ENCODE measurements at places on chromosomes 11 and 22.

GRCh38 chr11:122126024-122126688 is 10.1 kb upstream of the BLID start:
- no peak for DNase-seq

DNA sequence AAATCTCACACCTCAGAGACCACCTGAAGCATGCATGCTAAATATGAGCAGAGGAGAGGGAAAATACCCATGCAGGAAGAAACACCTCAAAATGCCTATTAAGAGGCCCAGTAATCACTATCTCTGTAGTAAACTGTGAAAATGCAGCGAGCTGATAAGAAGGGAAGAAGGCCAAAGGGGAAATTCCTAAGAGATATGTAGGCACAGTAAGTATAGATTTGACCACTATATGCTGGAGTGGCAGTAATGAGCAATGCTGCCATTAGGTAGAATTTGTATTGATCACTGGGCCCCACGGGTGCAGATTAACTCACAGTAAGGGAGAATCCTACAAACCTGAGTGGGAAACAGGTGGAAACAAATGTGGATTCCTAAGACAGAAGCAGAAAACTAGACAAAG is 1813.1 kb upstream of the RAG2 start:
- DNase-seq, result no peak

- DNase-seq, result no peak
Observed at GRCh38 chr22:42475122-42475521, 42.9 kb upstream of the NFAM1 start.

- DNase-seq, result no peak
Observed at GRCh38 chr11:30465192-30465591, 121.0 kb downstream of the MPPED2 start.

GRCh38 chr11:69358398-69359020 is 64.6 kb downstream of the MYEOV start:
- DNase-seq, result no peak

DNA sequence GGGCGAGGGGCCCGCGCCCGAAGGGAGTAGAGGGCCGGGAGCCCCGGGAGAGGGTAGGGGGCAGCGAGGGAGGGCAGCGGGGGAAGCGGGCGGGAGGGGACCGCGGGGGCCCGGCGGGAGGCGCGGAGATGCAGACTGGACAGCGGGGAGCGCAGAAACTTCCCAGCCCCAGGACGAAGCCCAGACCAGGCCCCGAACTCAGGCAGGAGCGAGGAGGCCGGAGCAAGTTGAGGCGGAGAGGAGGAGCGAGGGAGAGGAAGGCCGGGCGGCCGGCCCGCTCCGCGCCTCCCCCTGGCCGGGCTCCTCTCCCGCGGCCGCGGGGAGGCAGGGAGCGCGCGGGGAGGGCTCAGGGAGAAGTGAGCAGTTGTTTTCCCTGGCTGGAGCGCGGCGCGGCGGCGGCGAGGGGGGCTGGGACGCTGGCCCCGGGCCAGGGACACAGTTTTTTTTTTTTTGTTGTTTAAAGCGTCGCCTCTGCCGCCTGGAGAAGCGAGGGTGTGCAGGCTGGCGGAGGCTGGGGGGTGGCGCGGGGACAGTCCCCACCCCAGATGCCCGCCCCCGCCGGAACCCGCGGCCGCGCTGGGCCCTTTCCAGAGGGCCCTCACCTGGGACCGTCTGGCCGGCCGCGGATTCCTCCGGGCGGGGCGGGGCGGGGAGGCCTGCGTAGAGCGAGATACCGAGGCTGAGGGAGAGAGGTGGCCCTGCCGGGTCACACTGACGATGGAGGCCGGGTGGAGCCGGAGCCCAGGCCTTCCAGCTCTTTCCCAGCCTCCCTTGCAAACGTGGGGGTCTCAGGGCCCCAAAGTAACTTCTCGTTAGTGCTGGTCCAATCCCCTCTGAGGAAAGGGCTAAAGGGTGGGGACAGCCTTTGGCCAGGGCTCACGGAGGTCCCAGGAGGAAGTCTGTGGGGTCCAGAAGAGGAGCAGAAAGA is at the start of gene LTBP3:
Gene LTBP3, minus strand, starts transcription at position 358 of the 928 bp plus-strand sequence. CDS start 400 bp downstream, outside the sequence.
- no peak for DNase-seq

- DNase-seq, result no peak
Observed at GRCh38 chr22:50138988-50139387, 31.5 kb upstream of the PANX2 start.

DNA sequence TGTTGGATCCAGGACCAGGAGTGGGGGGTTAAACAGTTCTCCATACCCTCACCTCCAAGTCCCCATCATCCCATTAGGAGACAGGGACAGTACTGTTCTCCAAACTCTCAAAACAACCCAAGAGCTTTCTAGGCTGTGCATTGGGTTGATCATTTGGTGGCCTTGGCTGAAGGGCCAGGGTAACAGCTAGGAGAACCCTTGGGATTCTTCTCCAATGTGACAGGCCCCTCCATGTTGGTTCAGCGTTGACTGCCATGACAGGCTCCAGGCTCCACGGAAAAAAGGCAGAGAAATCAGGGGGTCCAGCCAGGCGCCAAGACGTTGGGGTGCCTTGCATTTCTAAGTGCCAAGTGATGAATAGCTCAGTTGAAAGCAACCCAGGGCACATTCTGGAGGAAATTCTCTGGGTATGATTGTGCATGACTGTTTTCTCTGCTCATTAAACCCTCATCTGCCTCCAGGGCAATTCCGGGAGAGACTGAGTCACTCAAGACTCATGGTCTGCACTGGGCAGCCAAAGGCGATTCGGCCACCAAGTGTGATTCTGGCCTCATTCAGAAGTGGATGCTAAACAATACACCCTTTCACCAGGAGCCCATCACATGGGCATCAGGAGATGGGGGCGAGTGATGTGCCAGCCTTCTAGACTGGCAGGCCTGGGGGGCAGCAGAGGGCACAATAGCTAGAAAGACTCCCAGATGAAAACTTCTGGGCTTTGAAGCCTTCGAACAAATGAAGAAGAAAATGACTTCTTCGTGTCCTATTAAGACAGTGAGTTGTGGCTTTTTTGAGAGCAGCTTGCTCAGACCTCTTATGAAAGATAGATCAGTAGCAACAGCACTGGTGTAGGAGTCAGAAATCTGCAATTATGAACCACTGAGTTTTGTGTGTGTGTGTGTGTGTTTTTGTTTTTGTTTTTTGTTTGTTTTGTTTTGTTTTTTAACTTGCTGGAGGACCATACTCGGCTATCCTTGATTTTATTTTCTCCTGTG is 27.7 kb downstream of the CD44 start:
- peak; percentile 87 for DNase-seq

DNA sequence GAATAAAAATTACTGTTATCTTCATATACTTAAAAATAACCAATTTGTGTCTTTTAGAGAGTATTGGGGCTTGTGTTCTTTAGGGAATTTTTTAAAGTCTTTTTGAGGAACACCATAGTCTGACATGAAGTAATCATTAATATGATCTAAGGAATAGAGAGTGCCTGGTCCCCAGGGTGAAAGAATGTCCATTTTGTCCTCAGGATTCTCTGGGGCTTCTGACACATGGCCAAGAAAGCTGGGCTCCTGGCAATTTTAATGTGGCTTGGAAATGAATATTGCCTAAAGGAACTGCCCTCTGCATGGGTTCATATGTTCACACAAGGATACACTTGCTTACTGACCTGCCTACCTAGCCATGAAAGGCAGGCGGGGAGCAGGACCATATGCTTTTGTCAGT is 33.7 kb downstream of the NF2 start:
- no peak for DNase-seq

DNA sequence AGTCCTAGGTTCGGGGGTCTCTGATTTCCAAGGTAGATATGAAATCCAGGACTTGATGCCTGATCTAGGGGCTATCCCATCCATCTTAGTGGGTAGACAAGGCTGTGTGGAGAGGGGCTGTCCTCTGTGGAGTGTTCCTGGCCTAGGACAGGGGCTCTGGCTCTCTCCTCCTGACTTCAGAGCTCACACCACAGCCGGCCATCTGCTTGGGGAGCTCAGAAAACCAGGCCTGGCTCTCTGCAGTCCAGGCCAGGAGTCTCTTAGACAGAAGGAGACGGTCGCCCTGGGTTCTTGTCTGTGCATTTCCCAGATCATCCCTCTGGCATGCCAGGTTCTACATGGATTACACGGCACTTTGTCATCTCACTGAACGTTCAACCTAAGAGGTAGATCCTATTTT is 17.9 kb downstream of the TUB start:
- DNase-seq, result no peak

- DNase-seq, result no peak
Observed at GRCh38 chr11:68216171-68216938, 3.3 kb upstream of the KMT5B start.

DNA sequence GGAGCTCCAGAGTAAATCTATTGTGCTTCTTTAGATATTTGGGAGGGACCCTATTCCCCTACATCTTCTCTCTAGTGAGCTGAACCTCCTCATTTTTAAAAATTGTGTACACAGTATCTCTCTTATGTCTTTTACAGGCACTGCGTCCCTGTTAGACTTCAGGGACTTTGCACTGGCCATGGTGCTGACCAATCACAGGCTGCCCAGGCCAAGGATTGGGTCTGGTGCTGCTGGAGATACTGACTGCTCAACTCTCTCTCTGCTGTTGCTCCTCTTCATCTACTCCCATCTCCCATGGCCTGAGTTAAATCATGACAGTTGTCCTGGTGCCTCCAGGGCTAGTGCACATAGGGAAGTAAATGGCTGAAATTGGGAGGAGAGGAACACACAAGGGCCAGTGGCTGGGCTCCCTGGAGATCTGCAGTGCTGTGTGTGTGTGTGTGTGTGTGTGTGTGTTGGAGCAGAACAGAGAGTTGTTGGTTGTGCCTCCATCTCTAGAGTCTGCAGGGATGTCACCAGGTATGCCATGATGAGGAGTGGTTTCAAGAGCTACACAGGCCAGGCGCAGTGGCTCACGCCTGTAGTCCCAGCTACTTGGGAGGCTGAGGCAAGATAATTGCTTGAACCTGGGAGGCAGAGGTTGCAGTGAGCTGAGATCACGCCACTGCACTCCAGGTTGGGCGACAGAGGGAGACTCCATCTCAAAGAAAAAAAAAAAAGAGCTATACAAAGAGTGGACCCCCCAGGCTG is 155.3 kb downstream of the ST3GAL4 start:
- no peak for DNase-seq

GRCh38 chr11:112608509-112608908 is 347.8 kb upstream of the PLET1 start:
- no peak for DNase-seq

- no peak for DNase-seq
Observed at GRCh38 chr11:76236092-76236999, 30.0 kb upstream of the WNT11 start.

- DNase-seq, result no peak
Observed at GRCh38 chr11:97687111-97687510, 1297.3 kb downstream of the JRKL start.

DNA sequence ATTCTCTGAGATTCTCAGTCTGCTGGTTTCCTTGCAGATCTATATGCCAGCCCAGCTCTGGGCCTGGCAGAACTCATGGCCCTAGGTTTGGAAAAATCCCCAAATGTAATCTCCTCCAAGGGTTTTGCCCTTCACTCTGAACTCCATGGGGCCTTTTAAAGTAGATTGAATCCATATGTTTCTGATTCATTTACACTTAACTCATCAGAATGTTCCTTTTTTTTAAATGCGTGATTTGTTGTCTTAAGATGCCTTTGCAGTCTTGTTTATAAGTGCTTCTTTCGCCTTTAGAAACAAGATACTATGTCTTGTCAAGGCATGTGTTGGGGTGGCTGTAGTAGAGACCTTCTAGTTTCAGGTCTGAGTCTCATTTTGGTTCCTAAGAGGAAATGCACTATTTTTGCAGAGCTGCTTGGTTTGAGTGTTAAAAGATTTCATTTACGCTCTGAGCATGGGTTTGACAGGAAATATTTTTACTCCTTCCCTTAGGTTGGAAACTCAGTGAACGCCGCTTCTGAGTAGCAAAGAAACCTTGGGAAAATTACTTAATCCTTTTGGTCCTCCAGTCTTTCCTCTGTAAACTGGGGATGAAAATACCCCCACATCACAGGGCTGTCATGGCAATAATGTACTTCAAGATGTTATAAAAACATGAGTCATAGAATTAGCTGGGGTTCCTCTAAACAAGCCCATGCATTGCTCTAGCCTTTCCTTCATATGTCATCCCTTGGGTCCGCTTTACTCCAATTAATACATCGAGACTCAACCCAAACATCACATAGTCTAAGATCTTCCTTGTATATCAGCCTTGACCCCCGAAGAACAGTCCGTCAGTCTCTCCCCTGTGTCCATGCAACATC is 83.5 kb downstream of the SNX19 start:
- DNase-seq, result no peak

DNA sequence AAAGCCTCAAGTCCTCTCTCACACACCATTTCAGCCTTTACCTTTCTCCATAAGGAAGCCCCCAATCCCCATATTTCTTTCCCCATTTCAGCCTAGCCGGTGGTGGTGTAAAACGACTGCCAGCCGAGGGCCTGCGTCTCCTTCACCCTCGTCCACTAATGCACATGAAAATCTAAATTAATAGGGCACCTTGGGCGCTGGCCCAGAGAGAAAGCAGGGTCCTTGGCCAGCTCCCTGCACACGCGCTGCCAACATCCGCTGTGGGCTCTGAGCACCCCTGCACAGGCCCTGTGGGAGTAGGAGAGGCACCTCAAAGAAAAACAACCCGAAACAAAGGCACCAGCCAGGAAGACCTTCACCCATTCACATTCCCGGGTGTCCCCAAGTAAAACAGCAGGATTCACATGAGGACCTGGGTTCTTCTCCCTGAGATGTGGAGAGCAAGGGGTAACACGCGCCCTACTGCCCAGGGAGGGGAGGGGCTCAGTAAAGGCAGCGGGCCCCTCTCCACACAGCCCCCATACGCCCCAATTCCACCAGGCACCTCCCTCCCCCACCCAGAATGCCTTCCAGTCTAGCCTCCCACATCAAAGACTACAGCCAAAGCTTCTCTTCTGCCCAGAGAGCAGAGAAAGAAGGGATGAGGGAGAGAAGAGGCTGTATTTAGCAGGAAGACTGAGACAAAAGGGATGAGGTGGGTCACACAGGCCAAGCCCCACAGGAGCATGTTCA is 79.0 kb downstream of the MICAL3 start:
- DNase-seq, result no peak

- no peak for DNase-seq
Observed at GRCh38 chr22:38038890-38039812, 18.1 kb upstream of the PICK1 start.

DNA sequence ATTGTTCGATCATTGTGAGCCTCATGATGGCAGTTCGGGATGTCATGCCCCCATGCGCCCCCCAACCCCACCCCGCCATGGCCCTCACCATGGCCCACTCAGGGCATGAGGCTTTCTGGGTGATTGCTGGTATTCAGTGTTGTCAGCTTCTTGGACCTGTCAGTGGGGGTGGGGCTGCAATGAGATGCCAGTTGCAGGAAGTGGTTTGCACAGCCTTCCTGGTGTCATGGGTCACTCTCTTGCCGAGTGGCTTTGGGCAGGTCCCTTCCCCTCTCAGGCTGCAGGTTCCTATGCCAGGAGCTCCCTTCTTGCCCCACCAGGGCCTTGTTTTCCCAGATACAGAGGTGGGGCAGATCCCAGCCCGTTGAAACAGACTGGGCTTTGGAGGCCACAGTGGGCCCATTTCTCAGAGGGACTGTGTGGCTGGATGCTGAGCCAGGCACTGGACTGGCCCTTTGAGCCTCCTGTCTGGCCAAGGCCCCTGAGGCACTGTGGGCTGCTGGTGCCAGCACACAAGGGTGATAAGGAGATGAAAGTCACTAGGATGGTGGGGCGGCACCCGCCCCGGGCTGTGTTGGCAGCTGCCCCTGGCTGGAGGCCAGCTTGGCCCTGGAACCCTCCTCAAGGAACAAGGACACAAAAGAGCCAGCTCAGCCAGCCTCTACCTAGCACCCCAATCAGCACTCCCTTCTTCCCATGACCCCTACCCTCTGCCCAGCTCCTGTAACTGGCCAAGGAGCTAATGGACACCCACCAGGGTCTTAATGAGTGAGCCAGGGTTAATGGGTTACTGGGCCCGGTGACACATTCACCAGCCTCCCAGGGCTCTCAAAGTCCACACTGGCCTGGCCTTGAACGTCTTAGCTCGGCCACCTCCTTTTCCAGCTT is 1.5 kb upstream of the GGT1 start:
- no peak for DNase-seq

Data from BJ (cell line).